ENCODE measurements at places on chromosomes 6 and 20.

DNA sequence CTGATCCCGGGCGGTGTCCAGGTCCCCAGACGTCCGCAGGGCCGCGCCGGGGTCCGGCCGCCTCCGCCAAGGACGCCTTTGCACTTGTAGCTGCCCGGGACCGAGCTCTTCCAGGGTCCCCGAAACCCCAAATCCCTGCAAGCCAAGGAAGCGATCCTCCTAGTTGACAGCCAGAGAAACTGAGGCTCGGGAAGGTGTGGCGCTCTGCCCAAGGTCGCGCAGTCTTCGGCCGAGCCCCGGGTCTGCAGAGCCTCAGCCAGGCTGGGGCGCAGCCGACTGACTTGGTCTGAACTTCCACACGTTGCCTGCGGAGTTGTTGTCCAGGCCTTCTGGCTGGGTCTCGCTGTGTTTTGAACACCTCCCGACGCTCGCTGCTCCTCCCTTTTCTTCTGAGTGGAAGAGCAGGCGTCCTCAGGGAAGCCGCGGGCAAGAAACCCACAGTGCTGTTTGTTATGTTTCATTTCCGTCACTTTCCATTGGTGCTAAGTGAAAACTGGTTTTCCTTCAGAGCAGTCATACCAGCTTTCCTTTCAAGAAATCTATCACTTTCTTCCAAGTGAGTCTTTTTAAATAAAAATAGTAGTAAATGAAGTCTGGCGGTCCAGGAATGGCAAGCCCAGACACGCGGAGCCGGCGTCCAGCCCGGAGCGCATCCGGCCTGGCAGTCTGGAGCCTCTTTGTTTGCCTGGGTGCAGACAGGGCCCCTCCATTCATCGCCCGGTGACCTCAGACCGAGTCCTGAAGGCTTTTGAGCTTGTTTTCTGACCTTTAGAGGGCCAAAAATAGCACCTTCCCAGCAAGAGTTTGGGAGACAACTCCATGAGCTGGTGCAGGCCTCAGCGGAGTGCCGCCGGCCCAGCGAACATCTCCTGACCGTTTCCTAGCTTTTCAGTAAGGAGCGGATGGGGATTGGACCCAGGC, 698 bp downstream of the FAM210B start:
- no peak for DNase-seq

DNA sequence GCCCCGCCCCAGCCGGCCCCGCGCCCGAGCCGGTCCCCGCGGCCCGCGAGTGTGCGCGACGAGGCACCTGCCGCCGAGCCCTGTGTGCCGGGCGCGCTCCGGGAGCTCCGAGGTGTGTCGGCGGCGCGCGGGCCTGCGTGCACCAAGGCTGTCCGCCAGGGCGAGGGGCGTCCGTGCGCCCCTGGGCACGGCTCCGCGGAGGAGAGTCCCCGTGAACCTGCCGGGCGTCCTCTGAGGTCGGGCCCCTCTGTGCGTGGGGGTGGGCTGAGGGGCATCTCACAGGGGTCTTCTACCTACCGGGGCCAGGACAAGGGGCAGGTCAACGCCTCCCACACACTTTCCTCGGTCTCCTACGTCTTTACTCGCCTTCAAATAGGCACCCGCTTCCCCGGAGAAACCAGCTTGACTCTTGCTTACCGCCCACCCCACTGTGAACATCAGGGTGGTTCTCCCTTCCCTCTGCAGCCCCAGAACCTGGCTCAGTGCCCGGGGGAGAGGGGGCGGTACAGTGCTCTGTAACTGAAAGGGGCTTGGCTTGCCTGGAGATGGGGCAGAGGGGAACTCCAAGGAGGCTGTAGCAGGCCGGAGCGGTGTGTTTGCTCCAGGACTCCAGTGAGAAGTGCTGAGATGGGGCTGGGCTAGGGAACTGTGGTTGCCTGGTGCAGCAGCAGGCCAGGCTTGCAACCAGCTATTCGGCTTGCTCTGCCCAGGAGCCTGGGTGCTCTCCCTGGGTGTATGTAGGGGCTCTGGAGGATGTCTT, at the start of gene SAMD10:
Gene SAMD10, minus strand, starts transcription at position 86 of the 760 bp plus-strand sequence. CDS start 175 bp downstream, outside the sequence.
- DNase-seq, result peak; percentile 44

DNA sequence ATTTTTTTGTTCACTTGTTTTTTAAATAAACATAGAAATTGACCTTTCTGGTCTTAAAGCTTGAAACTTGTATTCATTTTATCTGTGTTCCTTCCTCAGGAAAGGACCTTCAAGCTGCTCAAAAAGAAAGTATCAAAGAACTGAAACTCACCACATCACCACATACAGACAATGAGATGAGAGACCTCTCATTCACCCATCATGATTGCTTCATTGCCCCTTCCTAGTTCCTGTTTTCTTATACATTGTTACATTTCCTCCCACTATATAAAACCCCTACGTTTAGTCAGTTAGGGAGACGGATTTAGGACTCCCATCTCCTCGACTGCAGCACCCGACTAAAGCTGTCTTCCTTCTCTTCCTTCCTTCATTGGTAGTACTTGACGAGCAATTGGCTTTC, 180.5 kb upstream of the OPRM1 start:
- DNase-seq, result no peak

DNA sequence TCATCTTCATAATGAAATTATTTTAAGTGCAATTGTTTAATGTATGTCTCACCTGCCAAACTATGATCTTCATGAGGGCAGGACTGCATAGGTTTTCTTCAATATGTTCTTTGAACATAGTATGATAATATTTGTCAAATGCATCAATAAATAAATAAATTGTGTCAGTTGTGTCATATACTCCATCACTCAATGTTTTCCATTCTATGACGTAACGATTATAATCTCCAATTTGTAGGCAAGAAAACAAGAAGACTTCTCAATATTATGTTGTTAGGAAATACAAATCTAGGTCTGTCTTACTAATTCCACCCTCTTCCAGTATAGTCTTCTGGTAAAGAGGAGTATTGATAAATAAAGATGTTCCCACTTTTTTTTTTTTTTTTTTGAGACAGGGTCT, 858.1 kb downstream of the MAFB start:
- no peak for DNase-seq

- no peak for DNase-seq
Measured at GRCh38 chr6:167094436-167094819, 28.5 kb upstream of the CCR6 start.

GRCh38 chr20:4156411-4156810, 141.1 kb upstream of the RNF24 start:
- DNase-seq, result no peak

DNA sequence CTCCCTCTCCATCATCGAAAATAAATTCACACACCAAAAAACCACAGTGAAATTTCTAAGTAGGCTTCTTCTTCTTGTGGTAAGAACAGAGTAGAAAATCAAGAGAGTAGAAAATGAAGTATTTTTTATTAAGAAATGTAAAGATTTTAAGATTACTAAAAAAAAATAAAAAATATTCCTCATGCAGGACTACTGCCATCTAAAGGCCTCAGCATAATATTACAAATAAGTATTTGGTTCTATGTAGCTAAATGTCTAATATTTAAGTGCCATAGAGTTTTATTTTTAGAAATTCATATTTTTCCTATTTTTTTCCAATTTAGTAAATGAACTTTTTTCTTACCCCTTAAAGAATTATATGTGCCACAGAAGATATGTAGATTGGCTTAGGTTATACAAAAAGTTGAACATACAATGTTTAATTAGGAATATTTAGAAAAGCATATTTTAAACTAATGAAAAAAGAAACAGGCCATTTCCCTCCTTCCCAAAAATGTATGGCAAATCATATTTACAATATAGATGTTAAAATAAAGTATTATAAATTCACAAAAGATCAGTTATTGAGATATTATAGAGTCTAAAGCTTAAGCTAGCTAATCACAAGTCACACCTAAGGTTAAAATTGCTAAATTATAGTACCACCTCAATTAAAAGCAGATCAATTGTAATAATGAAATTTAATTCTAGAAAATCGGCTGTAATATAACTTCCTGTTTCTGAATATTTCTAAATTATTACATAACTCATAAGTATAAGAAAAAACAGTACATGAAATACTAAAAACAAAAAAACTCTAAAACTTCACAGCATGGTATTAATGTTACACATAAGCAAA, 3.5 kb upstream of the NT5DC1 start:
- no peak for DNase-seq

- DNase-seq, result no peak
Measured at GRCh38 chr20:45630371-45630770, 713 bp downstream of the WFDC9 start.

GRCh38 chr20:4802527-4802926, 80.8 kb downstream of the PRND start:
- DNase-seq, result no peak

DNA sequence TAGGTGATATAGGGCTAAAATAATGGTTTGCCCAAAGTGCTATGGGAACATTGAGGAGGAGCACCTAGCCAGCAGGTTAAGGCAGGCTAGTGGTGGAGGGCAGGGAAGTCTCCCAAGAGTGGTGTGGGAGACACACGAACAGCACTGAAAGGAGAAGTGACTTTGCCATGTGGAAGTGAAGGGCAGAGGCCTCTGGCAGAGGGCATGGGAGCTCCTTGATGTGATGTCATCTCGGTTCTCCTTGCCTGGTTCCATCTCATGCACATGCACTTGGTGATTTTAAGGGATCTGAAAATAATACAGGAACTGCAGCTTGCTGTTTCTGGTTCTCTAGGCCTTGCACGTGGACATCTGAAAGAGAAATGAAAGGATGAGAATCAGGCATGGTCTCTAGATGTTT, 4.7 kb upstream of the MAP3K4 start:
- DNase-seq, result no peak

DNA sequence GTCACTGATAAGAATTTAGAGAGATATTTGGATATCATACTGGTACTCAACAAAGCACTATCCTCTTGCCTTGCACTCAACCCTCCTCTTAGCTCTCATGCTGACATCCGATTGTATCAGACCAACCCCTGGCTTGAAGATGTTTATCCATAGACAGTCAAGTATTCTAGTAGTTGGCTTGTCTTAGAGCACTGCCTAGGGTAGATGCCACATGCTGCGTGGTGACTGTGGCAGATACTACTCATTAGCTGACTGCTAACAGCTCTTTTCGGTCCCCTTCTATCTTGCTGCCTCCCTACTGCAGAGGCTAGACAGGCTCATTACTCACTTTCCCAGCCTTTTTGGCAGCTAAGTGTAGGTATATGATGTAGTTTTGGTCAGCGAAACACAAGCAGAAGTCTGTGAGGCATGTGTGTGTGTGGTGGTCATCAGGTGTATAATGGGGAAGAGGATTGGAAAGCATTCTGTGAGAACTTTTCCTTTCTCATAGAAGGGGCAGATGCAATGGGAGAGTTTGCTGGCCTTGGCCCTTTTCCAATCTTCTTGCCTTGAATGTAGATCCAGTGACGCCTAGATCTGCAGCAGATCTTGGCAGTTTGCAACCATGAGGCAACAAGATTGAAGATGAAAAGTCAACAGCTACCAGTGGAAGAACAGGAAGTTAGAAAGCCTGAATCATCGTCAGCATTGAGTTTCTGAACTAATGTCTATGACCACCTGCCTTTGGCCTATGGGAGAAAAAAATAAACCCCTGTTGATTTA, 4.4 kb upstream of the IFNGR1 start:
- DNase-seq, result no peak

Measured in stimulated activated CD8-positive, alpha-beta memory T cell treated with anti-CD3 and anti-CD28 coated beads, Interleukin-2, amount 100 ng/mL, for 1 hour (primary cell).